ENCODE measurements at places on chromosomes 2 and 18.
A peak's percentile ranks its signal among the peaks of the same experiment; 100 is the strongest.

GRCh38 chr2:206202446-206202845 lies 42.8 kb downstream of the EEF1B2 start:
- no peak for DNase-seq

DNA sequence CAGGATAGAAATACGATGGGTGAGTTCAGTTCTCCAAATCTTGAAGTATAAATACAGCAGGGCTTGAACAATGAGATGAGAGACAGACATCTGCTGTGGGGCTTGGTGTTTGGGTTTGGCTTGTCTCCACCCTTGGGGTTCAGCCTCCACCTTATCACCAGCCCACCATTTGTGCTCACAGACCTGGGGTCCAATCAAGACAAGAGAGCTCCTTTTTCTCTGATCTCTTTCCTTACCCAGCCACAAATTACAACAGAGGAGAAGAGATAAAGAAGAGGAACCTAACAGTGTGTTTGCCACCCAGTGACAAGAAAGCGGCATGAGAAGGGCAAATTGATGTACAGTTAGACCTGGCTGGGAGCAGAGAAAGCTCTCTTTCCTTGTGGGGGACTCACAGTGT lies 204.5 kb upstream of the CXCR4 start:
- no peak for DNase-seq

- no peak for DNase-seq
Measured at GRCh38 chr2:74036450-74037195, 51.9 kb downstream of the TET3 start.

- no peak for DNase-seq
Measured at GRCh38 chr2:96412307-96413258, 77.0 kb downstream of the NCAPH start.

GRCh38 chr18:45688833-45689232 lies 35.1 kb upstream of the SLC14A1 start:
- peak; percentile 63 for DNase-seq

- no peak for DNase-seq
Measured at GRCh38 chr18:50737127-50737526, 82.7 kb downstream of the MRO start.

DNA sequence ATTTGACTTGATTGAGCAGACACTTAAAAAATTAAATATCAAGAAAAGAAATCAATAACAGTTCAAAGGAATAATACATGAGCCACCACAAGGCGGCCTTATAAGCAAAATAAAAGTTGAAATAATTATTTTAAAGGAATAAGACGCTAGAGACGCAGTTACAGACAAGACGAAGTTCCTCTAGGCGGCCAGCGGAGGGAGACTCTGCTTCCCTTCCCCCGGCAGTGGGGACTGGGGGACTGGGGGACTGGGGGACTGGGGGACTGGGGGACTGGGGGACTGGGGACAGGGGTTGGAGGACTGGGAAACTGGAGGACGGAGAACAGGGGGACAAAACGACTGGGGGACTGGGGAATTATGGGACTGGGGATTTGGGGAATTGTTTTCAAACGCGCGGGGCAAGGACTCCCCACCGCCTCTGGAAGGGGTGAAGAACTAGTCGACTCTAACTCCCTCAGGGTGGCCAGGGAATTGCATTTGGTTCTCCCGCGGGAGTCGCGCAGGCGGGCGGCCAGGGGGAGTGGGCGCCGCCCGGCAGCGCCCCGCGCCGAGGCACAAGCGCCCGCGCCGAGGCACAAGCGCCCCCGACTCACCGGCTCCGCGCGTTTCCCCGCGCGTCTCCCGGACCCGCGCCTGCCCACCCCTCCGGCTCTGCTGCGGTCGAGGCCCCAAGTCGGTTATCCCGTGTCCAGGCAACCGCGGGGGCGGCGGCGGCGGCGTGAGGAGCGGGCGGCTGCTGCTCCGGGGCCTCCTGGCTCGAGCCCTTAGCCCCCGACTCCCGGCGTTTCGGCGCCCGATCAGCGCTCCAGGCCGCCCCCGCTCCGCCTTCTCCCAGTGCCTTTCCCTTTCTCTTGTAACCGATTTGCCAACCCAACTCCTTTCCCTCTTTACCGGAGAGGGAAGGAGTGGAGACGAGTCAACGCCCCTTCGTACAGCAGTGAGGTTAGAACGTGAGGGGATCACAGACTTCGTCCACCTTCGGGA lies at the start of gene CCDC178:
CCDC178 (minus strand) TSS at position 662 of the 984 bp plus-strand sequence. CDS start 28,633 bp downstream, outside the sequence.
- DNase-seq, result no peak

DNA sequence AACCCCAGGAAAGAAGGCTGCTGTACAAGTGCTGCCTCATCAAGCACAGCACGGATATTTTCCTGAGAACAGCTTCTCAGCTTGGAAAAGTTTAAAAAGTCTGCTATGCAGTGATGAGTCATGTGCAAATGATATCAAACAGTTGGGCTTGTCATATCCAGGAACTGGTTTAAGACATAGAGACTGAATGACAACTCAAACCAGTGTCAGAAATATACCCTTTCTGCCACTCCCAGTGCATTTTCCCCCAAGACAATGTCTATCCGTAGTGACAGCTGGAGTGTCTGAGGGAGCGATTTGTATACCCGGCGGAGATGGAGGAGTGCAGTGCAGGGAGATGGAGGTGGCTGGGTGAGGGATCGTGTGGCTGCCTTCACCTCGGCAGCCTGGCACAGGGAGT lies 28.2 kb downstream of the SOX11 start:
- no peak for DNase-seq

GRCh38 chr2:187842315-187842714 lies 288.1 kb upstream of the TFPI start:
- DNase-seq, result no peak

DNA sequence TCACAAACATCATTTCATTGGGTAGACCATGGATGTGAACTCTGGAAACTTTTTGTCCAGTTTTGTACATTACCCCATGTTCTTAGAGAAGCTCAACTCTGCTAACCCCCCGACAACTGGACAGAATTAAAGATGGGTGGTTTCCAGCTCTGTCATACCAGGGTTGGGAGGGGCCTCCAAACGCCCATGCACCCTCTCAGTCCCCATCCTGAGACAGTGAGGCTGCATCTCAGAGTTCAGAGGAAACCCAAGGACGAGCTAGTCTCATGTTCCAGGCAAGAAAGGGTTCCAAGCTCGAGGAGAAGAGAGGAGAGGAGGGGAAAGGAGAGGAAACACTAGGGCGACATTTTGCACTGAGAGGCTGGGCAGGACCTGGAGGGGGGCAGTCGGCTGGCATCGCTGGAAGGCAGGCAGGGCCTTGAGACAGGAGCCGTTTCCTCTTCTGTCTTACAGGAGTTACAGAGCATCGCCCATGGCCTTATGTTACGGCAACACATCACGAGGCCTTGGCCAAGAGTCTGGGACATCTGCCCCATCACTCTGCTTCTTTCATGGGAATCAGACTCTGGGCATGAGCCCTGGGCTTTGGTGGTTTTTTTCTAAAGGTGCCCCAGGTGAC lies 16.4 kb downstream of the MAL start:
- no peak for DNase-seq

GRCh38 chr2:183123959-183124221 lies 353 bp upstream of the NUP35 start:
- no peak for DNase-seq

DNA sequence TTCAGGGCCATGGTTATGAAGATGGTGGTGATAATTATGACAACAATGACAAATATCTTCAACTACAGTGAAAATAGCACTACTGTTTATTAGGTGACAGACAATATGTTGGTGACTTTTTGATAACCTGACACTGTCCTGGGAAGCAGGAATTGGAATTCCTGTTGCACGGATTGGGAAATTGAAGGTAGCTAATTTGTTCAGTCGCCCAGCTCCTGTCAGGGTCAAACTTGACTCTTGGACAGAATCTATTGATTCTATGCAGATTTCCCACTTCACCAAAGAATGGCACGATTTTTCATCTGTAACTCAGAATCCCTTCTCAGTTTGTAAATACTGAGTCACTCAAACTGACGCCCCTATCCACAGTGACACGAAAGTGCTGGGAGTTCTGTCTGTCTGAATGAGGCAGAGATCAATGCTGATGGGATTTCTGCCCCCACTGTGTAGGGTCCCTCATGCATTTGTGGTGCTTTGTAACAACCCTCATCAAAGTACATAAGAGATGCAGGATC lies 779.5 kb upstream of the ID2 start:
- no peak for DNase-seq

DNA sequence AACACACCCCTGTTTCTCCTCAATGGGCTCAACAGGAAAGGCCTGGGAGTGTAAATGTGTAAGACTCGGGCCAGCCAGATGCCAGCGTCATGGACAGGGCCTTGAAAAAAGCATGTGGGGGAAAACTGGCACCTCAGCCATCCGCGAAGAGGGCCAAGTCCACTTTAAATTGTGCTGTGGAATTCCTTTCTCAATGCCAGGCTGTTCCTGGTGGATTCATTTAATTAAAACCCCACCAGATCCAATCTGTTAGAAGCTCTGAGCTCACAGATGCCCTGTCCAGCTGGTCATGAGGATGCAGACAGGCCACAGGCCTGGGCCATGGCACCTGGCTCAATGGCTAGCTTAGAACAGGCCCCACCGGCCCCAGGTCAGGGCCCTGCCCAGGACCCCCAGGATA lies 24.8 kb downstream of the KCNK3 start:
- no peak for DNase-seq

- no peak for DNase-seq
Measured at GRCh38 chr2:238240757-238241711, 1.2 kb upstream of the HES6 start.

- DNase-seq, result no peak
Measured at GRCh38 chr2:210226223-210226622, 976 bp upstream of the ACADL start.

DNA sequence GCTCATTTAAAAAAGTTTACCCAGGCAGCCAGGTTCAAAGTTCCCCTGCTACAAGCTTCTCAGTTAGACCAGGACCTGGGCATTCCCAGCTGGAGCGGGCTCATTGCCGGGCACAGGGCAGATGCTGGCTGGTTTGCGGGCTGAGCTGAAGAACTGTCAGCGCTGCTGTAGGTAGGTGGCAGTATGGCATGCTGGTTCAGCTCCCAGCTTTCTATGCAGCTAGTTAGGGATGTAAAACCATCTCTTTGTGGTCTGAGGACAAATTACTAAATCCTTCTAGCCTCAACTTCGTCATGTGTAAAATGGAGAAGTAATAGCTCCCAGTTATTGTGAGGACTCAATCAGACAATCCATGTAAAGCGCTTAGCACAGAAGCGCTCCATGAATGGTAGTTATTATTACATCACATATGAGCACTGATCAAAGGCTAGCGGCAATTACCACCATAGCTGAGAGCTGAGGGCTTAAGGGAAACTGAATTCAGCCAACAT lies 2.4 kb upstream of the LDLRAD4 start:
- peak; percentile 26 for DNase-seq

DNA sequence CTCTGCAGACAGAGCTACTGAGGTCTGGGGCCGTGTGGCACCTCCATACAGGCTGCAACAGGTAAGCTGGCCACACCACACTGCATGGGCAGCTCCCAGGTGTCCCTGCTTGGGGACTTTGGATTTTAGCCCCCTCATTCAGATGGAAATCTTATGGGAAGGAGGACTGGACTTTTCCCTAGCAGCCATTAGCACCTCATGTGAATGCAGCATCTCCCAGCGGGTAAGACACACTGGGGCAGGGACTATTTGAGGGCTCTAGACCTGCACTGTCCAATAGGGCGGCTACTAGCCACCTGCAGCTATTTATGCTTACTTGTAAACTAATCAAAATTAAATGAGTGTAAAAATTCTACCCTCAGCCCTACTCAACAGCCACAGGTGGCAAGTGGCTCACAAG lies 34.2 kb upstream of the GLI2 start:
- no peak for DNase-seq

- no peak for DNase-seq
Measured at GRCh38 chr2:184564092-184564491, 34.2 kb upstream of the ZNF804A start.

DNA sequence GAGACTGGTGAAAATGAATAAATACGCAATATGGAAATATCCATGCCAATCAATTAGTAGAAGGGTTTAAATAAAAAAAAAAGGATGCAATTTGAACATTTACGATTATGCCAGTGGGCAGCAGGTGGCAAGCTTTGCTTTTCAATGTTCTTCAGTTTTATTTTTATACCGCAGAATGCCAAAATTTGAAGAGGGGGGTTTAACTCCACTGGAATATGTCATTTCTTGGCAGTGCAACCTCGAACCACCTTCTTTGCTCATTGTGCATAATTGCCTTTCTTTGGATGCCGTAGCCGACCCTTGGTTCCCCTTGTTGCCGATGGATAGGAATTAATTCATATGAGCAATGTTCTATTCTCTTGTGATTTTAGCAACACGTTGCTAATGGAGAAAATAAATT lies 88.0 kb downstream of the LTBP1 start:
- no peak for DNase-seq

GRCh38 chr2:234322766-234323465 lies 174.0 kb downstream of the ARL4C start:
- DNase-seq, result no peak

DNA sequence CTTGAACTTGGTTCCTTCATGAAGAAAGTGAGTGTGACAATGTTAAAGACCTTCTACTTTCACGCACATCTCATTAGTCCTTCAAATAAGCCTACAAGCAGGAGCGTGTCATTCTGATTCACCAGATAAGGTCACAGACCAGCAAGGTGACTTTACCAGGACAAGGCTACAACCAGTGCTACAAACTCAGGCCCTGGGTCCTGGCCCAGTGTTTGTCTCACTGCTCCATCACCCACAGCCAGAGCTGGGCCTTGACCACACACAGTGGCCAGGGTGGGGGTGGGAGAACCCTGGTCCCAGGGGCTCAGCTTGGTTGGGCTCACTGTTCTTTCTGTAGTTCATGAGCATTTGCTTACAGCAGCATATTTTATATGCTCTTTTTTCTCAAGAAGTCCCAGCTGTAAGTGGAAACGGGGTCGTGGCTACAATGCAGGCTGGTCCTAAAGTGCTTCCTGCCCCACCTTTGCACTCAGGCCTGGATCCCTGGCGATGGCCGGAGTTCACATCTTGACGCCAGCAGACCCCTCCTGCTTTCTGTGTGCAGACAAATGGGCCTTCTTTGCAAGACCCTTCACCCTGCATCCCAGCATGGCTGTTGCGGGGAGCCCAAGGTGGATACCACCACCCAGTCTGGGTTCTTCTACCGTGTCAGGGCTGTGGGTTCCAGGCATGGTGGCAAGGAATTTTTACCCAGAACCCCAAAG lies 153.6 kb upstream of the EPAS1 start:
- no peak for DNase-seq

- no peak for DNase-seq
Measured at GRCh38 chr18:35460736-35461161, 37.0 kb downstream of the INO80C start.

GRCh38 chr2:83826577-83826976 lies 632.5 kb downstream of the SUCLG1 start:
- DNase-seq, result no peak

- DNase-seq, result no peak
Measured at GRCh38 chr18:74290794-74291471, 830 bp downstream of the CYB5A start.

DNA sequence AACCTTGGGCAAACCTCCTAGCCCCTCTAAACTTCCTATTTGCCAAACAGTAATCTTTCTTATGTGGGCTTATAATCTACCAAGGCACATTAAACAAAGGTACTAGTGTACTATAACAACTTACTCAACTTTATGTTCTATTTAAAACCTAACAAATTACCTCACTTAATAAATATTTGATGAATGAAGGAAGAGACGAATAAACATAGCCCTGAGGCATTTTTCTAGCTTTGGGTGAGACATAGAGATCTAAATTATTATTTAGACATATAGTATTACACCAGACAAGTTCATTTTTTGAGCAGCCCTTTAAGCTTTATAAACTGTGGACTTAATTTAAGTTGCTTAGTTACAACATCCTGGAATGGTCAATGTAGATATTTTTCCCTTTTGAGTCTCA lies 104.6 kb downstream of the UNC80 start:
- no peak for DNase-seq
